ENCODE measurements at places on chromosomes 4 and X. TPM values are rescaled to one million over a fixed set of nuclear protein-coding genes. Genes with fewer than 3 reads are reported as not detected.

GRCh38 chr4:2763511-2763967 is 7.4 kb upstream of the TNIP2 start:
- DNase-seq, result no peak
- H3K4me3 ChIP-seq, result peak overlapping the region; percentile 48
- no peaks in the 10 kb centered on the region for H3K36me3 ChIP-seq
- peaks cover 12% of the 10 kb centered on the region for H3K27me3 ChIP-seq
- no peak overlapping the region for H3K27ac ChIP-seq

GRCh38 chrX:86295293-86295692 is 147.0 kb downstream of the DACH2 start:
- H3K27me3 ChIP-seq, result no peaks in the 10 kb centered on the region
- H3K36me3 ChIP-seq, result no peaks in the 10 kb centered on the region
- no peak for DNase-seq
- H3K4me3 ChIP-seq, result no peak overlapping the region

- no peak overlapping the region for H3K27ac ChIP-seq
- no peaks in the 10 kb centered on the region for H3K4me1 ChIP-seq
- no peak for DNase-seq
- no peaks in the 10 kb centered on the region for H3K27me3 ChIP-seq
Observed at GRCh38 chrX:153380691-153381090, 20.5 kb downstream of the PNMA6E start.

DNA sequence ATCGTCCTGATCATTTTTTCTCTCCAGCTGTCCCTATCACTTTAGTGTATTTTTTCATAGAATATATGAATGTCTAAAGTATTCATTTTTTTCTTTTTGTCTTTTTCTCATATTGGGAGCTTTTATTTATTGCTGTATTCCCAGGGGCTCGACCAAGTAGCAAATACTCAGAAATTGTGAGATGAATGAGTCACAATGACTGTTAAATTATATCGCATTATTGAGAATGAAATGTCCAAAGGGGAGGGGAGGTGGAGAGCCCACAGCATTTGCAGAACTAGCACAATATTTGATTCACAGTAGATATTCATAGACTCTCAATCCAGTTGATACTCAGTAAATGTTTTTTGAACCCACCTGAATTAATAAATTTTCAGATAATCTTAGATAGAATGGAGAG is 543.6 kb upstream of the FAM241A start:
- no peaks in the 10 kb centered on the region for H3K27me3 ChIP-seq
- H3K27ac ChIP-seq, result no peak overlapping the region
- no peaks in the 10 kb centered on the region for H3K36me3 ChIP-seq
- no peak overlapping the region for H3K4me3 ChIP-seq
- DNase-seq, result no peak

DNA sequence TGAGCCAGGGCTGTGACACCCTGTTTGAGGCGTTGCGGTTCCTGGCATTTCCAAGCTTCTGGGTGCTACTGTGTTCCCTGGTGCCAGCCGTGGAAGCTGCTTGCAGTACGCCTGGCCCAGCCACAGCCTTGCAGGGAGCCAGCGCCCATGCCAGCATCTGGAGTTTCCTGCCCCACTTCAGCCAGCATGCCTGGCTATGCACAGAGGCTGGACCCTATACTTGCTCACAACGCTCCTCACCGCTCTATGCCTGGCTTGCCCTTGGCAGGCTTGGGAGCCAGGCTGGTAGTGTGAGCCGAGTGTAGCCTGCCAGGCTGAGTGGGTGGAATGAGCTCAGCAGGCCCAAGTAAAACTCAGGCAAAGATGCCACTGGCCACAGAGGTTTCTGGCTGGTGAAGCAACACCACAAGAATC is 22.4 kb downstream of the PRRG1 start:
- H3K27me3 ChIP-seq, result no peaks in the 10 kb centered on the region
- H3K36me3 ChIP-seq, result no peaks in the 10 kb centered on the region
- no peaks in the 10 kb centered on the region for H3K4me1 ChIP-seq

The MEPE gene
- 0.24 TPM for total RNA-seq

The ITIH6 gene
- not detected for total RNA-seq

The DCHS2 gene
- 0.19 TPM for total RNA-seq
